Stimulated activated CD4-positive, alpha-beta T cell treated with anti-CD3 and anti-CD28 coated beads, Interleukin-15, amount 100 ng/mL, for 48 hours (primary cell): ENCODE measurements at places on chromosomes 16 and 17.

DNA sequence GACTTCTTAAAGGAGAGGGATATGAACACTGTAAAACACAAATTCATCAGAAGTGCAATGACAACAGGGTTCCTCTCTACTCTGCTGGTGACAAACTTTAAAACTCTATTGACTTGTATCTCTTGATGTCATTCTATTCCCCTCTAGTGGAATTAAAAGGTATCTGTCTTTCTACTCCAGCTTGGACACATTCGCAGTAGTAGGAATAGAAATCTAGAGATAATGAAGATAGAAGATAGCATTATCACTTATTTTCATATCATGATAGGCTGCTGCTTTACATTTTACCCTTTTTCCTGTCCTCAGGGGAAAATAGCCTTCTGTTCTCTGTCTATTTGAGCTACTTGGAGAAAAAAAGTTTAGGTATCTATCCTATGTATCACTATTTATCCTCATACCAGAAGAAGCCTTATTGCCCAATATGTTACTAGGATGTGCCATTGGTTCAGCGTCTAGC is 209.6 kb upstream of the CACNG5 start:
- DNase-seq = no peak

- DNase-seq = no peak
These were observed 389.7 kb downstream of the SOX9 start for GRCh38 chr17:72510351-72511016.

GRCh38 chr17:28511858-28512461 is 5.8 kb downstream of the FOXN1 start:
- DNase-seq = no peak

DNA sequence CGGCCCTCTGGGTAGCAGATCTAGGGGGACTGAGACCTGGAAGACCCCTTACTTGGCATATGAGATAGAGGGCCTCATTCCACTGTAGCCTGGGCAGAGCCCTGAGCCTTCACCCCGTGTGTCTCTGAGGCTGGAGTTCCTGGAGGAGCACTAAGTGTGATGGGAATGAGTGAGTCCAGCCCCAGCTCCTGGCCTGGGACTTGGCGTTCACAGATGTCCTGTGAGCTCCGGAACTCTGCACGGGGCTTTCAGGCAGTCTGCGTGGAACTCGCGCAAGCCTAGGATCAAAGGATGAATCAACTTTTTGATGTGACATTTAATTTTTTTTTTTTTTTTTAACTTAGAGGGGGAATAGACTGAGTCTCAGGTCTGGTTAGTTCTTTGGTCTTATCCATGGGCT is 1.8 kb downstream of the NKD1 start:
- no peak for DNase-seq

- DNase-seq = no peak
These were observed 303.7 kb downstream of the ZFHX3 start for GRCh38 chr16:72744076-72744793.

GRCh38 chr16:3842994-3843393 is 37.5 kb downstream of the CREBBP start:
- no peak for DNase-seq

- no peak for DNase-seq
These were observed 31.8 kb downstream of the BBS2 start for GRCh38 chr16:56488035-56488434.

DNA sequence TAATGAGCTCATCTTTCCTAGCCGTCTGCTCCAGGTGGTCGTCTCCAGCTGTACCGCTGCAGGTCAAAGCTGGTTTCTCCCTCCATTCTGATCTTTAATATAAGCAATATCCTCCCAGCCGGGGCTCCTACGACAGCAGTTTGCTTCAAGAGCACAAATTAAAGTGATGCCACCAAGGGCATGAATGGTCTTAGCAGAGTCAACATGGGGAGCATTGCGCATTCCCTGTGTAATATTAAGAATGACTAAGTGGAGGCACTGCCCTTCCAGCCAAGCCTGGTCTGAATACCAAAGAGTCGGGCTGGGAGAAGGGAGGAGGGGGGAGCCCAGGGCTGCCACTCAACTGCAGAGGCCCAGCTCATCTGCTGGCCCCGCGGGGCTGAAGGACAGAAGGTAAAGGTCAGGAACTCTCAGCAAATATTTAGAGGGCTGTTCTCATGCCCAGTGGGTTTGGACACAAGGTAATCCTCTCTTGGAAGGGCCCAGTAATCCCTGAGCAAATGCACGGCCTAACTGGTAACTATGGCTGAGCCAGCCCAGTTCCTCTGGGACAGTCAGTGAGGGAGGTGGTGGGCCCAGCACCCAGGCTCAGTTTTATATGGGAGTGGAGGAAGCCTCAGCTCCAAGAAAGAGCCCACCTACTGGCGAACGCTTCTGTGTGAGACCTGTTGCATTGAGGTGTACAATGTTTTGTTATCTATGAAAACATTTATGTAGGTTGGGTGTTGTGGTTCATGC is 121.2 kb downstream of the IRX3 start:
- no peak for DNase-seq

GRCh38 chr16:8262299-8262698 is 328.0 kb downstream of the TMEM114 start:
- DNase-seq = no peak
